NCI-H1436 treated with DMSO at 0.1 percent for 48 hours (cell line): ENCODE measurements at places on chromosomes 11 and 22.

DNA sequence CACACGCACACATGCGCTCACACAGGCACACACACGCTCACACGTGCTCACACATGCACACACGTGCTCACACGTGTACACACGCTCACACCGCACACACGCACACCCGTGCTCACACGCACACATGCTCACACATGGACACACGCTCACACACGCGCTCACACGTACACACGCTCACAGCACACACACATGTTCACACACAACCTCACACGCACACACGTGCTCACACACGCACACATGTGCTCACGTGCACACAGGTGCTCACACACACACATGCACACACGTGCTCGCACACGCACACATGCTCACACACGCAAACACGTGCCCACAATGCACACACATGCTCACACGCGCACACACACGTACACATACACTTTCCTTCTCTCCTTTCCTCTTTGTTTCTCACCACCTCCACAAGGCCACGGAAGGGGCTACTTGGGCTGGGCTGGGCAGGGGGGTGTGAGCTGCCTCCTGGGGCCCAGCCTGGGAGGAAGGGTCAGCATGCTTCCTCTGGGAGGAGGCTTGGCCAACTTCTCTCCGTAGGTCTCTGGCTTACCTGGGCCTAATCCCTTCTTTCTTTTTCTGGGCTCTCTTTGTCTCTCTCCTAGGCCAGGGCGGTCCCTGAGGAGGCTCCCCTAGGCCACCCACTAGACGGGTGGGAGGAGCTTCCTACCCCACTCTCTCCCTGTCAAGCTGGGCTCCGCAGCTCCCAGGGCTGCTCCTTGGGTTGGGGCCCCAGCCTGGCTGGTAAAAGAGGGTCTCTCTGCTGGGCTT is 34.5 kb upstream of the PARVG start:
- DNase-seq, result no peak

GRCh38 chr11:120778685-120779490 is 245.0 kb upstream of the TBCEL start:
- DNase-seq, result no peak

GRCh38 chr11:3684819-3685172 is 13.6 kb upstream of the CHRNA10 start:
- no peak for DNase-seq

DNA sequence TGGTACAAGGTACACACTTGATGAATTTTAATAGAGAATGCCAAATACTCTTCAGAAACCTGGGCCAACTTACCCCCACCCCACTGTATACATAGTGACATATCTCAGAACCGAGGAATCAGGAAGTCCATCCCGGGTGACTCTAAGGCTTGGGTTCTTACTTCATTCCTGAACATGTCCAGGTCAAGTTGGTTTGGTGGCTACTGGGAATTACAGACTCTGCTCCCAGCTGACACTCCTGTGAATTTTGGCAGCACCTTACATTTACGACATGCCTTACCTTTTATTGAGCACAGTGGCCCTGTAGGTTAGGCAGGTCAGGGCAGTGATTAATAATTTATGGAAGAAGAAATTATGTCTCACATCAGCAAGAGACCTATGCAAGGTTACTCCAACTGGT is 70.1 kb upstream of the LDLRAD3 start:
- no peak for DNase-seq

- no peak for DNase-seq
Measured at GRCh38 chr11:13880634-13881033, 81.9 kb upstream of the SPON1 start.

- no peak for DNase-seq
Measured at GRCh38 chr11:1837171-1838076, 1.4 kb upstream of the TNNI2 start.

- no peak for DNase-seq
Measured at GRCh38 chr22:29727131-29727523, 7.3 kb downstream of the CABP7 start.

- DNase-seq, result no peak
Measured at GRCh38 chr11:131179836-131180235, 190.6 kb upstream of the NTM start.

DNA sequence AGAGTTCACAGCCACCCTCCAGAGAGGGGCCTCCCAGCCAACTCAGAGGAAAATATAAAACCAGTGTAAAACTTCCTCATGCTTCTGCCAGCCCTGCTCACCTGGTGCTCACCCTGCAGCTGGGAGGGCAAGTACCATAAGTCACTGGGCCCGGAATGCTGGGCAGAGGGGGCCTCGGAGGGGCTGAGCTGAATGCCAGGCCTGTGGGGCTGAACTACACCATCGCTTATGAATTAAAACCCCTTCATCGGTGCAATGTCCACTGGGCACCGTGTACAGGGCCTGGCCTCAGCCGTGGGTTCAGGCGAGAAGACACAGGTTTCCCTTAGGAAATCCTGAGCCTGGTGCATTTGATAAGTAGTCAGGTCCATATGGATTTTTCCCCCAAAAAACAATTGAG is 828.6 kb downstream of the TBC1D22A start:
- no peak for DNase-seq

GRCh38 chr11:34277171-34277570 is 80.6 kb downstream of the ABTB2 start:
- DNase-seq, result no peak

- DNase-seq, result no peak
Measured at GRCh38 chr11:37390576-37391083, 792.6 kb upstream of the RAG2 start.

DNA sequence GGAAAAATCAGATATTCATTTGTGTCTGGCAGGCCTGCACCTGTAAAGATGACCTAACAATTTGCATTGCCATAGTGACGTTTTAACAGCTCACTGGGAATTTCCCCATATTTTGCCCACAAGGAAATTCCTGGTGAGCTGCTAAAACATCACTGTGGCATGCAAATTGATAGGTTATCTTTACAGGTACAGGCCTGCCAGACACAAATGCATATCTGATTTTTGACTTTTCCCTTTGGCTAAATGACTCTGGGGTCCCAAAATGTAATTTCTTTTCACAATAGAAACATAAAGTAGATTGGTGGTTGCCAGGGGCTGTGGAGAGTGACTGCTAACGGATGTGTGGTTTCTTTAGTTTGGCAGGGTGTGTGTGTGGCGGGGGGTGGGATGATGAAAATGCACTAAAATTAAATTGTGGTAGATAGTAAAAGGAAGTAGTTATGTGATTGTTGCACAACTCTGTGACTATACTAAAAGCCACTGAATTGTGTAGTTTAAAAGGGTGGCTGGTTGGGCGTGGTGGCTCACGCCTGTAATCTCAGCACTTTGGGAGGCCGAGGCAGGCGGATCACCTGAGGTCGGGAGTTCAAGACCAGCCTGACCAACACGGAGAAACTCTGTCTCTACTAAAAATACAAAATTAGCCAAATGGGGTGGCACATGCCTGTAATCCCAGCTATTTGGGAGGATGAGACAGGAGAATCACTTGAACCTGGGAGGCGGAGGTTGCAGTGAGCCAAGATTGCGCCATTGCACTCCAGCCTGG is 18.5 kb upstream of the FEZ1 start:
- DNase-seq, result no peak

DNA sequence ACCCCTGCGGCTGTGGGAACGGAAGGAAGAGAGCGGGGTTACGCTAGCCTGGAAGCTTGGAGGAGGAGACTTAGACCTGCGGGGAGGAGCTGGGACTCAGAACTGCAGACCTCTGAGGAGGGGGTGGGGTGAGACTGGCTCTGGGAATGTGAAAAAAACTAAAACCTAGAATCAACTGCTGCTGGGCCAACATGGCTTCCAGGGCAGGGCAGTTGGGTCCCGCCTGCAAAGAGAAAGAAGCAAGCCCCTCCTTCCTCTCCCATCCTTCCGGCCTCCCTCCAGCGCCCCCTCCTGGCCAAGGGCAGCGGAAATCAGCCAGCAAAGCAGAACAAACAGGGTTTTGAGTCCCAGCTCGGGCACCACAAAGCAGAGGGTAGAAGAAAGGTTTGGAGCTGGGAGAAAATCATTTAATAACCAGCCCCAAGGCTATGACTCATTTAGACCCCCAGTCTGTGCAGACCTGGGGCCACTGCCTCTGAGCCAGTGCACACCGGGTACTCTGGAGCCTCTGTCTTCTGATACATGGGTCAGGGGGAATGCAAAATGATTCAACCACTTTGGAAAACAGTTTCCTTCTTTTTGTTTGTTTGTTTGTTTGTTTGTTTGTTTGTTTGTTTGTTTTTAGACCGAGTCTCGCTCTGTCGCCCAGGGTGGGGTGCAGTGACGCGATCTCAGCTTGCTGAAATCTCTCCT is 7.3 kb upstream of the NCF4 start:
- no peak for DNase-seq

- DNase-seq, result no peak
Measured at GRCh38 chr11:66003291-66003690, 988 bp downstream of the BANF1 start.

GRCh38 chr11:121214861-121215260 is 77.7 kb upstream of the SC5D start:
- no peak for DNase-seq

- no peak for DNase-seq
Measured at GRCh38 chr11:2393941-2394817, 6.4 kb upstream of the TSSC4 start.

- DNase-seq, result no peak
Measured at GRCh38 chr11:81655351-81655750, 1078.3 kb downstream of the FAM181B start.

DNA sequence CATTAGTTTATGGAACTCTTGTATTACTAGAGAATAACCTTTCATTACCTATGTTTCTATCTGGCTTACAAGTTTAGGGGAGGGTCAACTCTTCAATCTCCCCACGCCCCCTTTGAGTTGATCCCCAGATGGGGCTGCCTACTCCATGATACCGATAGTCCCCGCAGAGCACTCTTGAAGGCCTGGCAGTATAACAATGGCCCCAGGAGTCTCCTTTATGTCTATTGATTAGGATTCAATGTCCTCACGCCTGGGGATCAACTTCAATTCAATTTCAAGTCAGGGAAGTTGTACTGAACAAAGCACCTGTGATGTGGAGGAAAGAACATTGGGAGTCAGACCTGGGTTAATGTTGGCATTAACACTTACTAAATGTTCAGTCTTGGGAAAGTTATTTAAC is 520.2 kb downstream of the METTL15 start:
- DNase-seq, result no peak

GRCh38 chr22:21041937-21042336 is 3.8 kb upstream of the LRRC74B start:
- no peak for DNase-seq

DNA sequence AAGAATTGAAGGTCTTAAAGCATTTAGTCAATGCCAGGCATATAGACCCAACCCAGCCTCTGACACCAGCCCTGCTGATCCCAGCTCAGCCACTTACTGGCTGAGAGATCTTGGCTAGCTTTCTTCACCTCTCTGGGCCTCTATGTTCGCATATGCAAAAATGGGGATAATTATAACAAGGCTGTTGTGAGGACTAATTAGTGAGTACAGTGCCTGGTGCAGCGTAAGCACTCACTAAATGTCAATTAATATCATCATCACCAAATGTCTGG is 10.5 kb downstream of the CHST1 start:
- DNase-seq, result no peak

DNA sequence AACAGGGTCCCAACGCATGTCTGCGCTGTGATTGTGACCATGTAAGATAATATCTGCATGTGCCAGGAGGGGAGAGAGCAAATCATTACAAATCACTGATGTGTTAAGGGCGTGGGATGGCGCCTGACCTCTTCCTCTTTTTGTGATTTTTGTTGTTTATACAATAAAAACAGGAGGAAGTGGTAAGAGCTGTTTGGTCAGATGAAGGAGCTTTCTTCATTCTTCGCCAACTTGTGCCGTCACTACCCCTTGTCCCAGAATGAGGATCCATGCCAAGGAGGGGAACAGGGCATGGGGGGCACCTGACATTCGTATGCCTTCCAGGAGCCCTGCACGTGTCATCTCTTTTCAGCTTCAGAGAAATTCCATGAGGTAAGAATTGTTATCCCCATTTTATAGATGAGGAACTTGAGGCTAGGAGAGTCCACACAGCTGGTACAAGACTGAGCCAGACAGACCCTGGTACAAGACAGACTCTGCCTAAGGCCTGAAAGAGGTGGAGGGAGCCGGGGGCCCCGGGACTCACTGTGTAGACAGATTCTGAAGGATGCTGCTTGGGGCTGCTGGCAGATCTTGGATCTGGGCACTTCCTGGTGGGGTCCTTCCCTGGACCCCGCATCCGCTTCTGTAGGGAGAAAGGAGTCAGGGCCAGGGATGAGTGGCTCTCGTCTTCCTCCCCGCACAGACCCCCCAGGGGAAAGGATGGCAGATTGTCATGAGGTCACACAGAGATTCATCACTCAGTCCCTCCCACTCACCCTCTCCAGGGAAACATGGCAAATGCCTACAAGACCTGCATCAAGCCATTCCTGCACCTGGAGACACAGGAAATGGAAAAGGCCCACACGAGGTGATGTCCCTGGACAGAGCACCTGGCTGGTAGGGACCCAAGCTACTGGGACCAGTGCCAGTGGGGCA is 34.6 kb downstream of the NFAM1 start:
- no peak for DNase-seq

GRCh38 chr11:113674397-113674685 is 31.8 kb downstream of the TMPRSS5 start:
- no peak for DNase-seq

- no peak for DNase-seq
Measured at GRCh38 chr11:86161837-86162236, 82.7 kb upstream of the EED start.

DNA sequence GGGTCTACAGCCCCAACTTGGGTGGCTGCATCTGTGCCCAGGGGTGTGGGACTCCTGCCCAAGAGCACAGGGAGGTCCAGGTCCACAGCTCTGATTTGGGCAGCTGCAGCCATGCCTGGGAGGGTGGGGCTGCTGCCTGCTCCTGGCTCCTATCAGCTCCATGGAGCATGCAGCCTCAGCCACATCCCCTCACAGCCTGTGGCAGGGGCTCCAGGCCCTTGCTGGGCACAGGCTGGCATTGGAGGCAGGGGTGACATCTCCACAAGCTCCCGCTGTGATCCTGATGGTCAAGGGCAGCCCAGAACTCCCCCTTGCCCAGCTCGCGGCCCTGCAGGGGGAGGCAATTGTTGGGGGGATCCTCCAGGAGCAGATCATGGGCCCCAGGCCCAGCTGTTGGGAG is 6.3 kb upstream of the OR56A4 start:
- DNase-seq, result no peak

DNA sequence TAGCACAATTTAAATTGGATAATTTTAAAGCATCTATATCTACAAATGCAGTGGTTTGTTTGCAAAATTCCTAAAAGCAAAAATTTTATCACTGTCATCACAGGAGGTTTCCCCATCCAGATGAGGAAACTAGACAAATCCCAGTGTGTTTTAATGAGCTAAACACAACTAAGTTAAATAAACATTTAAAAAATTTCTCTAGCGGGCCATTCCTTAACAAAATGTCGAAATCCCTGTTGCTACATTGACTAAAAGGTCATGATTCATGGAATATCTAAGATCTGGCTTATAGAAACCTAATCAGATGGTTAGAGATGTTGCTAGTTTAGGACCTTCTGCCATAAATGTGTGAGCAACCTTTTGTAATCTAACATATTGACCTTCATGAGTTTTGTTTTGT is 107.3 kb upstream of the BDNF start:
- DNase-seq, result no peak

DNA sequence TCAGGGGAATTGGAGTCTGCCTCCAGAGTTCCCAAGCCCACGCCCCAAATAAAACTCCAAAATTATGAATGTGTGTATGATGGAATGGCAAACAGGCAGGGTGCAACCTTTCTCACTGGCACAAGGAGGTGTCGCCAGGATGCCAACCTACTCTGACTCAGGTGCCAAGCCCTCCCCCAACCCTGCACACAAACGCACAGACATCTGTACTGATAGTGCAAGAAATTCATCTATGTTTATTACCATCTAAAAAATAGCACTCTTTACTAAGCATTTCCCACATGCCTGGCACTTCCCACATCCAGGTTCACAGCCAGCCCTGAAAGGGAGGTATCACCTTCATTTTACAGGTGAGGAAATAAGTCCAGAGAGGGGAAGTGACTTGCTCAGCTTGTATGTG is 1.2 kb downstream of the PLA2G3 start:
- DNase-seq, result no peak
